A549 treated with CpdA at 1 μM for 4 hours (cell line): ENCODE measurements at places on chromosomes 5 and 9. TPM values are rescaled to one million over a fixed set of nuclear protein-coding genes. Genes with fewer than 3 reads are reported as not detected.

The QRFP gene
- not detected in 5 replicates for total RNA-seq

The PLAC8L1 gene
- 0.27 to 0.41 TPM in 2 of 5 replicates, not detected in the others for total RNA-seq

The GFI1B gene
- 0.07 TPM in 1 of 5 replicates, not detected in the others for total RNA-seq

The CDH12 gene
- total RNA-seq: not detected in 5 replicates

The SPATA31D4 gene
- not detected in 5 replicates for total RNA-seq

The PCDHB16 gene
- total RNA-seq: 0.05 to 0.10 TPM (median 0.08 TPM) in 4 of 5 replicates, not detected in the other

The TOPORS gene
- 11.9 to 18.9 TPM (median 14.3 TPM) in 5 replicates for total RNA-seq

The OR1J2 gene
- total RNA-seq: 0.06 to 0.15 TPM in 2 of 5 replicates, not detected in the others

The ELAVL2 gene
- total RNA-seq: 0.08 to 0.12 TPM in 2 of 5 replicates, not detected in the others

The RFESD gene
- total RNA-seq: 2.5 to 3.8 TPM (median 3.1 TPM) in 5 replicates

The SLC36A3 gene
- total RNA-seq: not detected in 5 replicates

The LAMC3 gene
- 1.5 to 2.6 TPM (median 2.2 TPM) in 5 replicates for total RNA-seq

The CXXC5 gene
- 19.6 to 27.7 TPM (median 26.3 TPM) in 5 replicates for total RNA-seq
